ENCODE measurements at places on chromosomes 6 and 20. TPM values are rescaled to one million over a fixed set of nuclear protein-coding genes. Genes with fewer than 3 reads are reported as not detected.

GRCh38 chr20:1310506-1311190 lies 18.3 kb downstream of the SDCBP2 start:
- DNase-seq = no peak

Gene ADGRF1
- not detected for total RNA-seq

DNA sequence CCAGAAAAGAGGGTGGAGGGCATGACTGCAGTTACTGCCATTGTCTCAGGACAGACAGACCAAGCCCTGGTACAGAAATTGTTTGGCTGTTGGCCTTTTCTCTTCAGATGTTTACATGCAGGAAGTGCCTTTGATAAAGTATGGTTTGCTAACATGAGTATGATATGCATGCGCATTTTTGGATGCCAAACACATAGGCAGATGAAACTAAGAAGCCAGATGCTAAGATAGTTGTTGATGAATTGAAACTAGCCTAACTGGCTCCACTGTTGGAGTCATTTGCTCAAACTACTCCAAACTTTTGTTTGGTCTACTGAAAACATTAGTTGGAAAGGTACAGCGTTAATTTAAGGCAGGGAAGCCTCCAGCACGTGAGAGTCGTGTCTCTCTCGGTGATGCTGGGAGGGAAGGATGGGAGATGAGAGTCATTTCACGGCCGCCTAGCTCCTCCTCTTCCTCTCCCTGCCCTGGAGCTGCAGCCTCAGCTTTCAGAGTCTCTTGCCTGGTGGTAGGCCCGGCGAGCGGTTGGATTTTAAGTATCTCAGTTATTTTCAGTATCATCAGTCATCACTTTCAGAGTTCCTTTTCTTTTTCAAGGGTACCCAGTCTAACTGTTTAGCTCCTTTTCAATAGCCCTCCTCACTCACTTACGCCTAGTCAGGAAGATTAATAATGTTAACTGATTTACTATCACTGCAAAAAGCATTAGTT lies 29.7 kb downstream of the RREB1 start:
- DNase-seq = peak; percentile 31

DNA sequence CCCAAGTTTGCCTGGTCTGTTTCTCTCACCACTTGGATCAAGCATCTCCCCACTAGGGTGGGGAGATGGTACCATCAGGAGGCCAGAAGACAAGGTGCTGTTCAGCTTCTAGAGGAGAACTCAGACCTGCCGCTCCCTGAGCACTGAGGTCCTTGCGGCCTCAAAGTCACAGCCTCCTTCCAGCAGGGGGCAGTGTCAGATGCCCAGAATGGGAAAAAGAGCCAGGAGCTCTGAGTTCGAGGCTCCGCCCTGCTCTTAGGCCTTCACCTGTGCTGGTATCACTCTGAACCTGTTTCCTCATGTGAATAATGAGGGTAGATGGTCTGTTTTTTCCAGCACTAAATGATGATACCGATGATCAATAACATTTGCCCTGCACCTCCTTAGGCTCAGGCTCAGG lies 68.7 kb downstream of the TOX2 start:
- no peak for DNase-seq

GRCh38 chr6:135941275-135942025 lies 89.9 kb downstream of the PDE7B start:
- DNase-seq = no peak

Gene NAPB
- 17.1 TPM for total RNA-seq

Gene TRIM31
- total RNA-seq = not detected

DNA sequence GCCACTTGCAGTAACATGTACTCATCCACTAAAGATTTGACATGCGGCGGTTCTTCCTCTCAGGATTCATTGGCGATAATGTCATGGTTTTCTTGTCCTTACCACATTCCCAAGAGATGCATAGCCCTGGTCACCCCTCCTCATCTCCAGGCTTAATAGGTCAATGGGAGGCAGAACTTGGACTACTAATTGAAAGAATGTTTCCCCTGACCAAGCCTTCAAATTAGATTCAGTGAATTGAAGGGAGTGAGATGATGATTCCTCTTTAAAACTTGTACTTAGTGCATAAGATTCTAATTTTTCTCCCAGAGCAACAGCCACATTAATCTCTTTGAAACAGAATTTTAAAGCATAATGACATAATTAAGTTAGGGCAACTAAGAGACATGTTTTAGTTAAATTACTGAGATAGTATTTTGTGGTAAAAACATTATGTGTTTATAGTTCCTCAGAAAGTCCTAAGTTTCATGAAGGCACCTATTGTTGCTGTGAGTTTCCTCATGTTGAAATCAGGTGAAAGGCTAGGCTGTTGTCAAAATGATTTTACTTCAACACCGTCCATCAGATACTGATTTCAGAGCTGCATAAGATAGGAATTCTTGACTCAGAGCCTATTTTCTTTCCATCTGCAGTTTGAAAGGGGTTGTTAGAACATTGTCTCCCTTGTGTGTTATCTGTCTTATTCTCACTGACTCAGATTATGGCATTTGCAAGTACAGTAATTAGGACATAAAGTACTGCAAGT lies 48.5 kb downstream of the STK4 start:
- DNase-seq = no peak

GRCh38 chr6:63527658-63528514 lies 44.4 kb upstream of the LOC128125822 start:
- DNase-seq = no peak

All from thoracic aorta (tissue), 2 donors.